ENCODE measurements at places on chromosomes 12 and 14. TPM values are rescaled to one million over a fixed set of nuclear protein-coding genes. Genes with fewer than 3 reads are reported as not detected.

- no peak for DNase-seq
These were observed 227.7 kb downstream of the BCAT1 start for GRCh38 chr12:24721191-24721590.

DNA sequence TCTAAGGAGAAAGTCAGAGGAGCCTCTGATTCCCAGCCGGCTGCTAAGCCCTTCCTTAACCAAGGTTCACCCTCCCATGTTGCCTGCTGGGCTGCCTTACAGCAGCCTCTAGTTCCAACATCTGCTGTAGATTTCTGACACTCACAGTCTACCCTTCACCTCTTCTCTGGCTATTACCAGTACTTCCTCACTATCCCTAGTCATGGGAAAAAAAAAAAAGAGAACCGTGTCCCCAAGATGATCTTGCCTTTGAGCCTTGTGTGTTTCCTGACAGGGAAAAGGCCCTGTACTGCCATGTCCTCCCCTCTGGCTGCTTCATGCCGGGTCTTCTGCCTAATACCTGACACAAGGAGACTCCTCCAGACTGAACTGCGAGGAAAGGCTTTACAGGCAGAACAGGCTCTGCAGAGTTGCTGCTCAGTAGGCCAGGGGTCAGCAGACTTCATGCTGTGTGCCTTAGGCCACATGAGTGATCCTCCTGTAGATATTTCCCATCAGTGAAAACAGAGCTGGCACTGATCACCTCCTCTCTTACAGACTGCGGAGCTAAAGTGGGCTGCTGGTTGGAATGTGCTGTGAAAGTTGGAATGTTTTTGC lies 46.8 kb downstream of the PRKCH start:
- peak; percentile 61 for DNase-seq

Gene STON2
- total RNA-seq: 47.4 TPM

Gene SIX6
- not detected for total RNA-seq

DNA sequence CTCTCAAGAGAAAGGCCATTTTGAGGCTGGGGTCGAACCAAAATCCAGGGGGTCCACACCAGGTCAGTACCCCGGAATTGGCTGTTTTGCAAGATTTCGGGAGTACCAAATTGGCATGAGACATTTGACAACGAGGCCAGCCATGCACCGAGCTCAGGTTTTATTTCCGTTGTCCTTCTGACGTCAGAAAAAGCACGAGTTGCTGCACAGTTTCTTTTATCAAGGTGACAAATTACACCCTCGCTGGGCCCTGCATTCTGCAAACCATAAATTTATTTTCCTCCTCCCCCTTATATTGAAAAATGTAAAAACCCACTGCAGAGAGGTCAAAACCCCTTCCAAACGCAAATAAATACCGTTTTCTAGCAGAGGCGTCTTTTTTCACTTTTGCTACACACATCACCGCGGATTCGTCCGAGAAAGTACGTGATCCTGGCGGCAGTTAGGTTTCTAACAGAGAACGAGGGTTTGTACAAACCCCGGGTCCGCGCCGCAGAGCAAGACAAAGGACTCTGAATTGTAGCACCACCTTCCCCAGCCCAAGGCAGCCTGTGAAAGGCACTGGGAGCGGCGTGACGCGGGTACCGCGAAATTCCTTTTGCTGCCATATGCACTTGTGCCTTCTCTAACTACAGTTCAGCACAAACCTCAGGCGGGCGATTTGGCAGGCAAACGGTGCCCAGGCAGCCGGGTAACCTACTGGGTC lies 1.8 kb downstream of the SLC38A1 start:
- peak; percentile 39 for DNase-seq

GRCh38 chr14:32469388-32470160 lies 140.5 kb downstream of the AKAP6 start:
- peak; percentile 72 for DNase-seq

Gene KCNK10
- not detected for total RNA-seq

DNA sequence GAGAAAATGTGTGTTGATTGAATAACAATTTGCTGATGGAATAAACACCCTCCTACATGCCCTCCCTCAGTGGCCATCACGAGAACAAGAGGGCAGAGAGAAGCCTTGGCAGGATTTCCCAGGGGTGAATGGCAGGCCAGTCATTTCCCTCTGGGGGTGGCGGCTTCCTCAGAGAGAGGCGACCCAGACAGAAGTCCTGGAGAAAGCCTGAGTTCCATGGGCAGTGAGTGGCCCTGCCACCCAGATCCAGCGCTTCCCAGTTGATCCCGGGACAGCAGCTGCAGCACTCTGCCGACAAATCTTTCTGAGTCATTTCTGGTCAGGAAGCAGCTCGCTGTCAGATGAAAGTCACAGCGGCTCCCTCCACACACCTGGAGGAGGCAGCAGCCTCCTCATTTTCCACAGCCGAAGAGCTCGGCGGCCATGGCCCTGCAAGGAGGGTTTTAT lies 123.0 kb downstream of the SCARB1 start:
- DNase-seq: peak; percentile 45

GRCh38 chr12:115103884-115104883 lies 420.2 kb upstream of the TBX3 start:
- no peak for DNase-seq

Gene GCH1
- total RNA-seq: 7.9 TPM

DNA sequence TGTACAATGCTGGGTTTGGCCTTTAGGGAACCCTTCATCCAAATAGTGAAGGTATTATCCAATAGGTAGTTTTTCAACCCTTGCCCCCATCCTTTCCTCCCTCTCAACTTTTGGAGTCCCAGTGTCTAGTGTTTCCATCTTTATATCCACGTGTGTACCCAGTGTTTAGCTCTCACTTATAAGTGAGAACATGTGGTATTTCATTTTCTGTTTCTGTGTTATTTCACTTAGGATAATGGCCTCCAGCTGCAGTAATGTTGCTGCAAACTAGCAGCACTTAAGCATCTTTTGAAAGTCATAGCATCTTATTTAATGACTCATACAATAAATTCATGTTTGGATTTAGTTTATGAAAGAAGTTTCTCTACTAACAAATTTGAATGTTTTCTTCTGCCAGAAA lies 442.5 kb downstream of the NELL2 start:
- DNase-seq: no peak

GRCh38 chr14:94903883-94904282 lies 134.0 kb upstream of the GSC start:
- no peak for DNase-seq

DNA sequence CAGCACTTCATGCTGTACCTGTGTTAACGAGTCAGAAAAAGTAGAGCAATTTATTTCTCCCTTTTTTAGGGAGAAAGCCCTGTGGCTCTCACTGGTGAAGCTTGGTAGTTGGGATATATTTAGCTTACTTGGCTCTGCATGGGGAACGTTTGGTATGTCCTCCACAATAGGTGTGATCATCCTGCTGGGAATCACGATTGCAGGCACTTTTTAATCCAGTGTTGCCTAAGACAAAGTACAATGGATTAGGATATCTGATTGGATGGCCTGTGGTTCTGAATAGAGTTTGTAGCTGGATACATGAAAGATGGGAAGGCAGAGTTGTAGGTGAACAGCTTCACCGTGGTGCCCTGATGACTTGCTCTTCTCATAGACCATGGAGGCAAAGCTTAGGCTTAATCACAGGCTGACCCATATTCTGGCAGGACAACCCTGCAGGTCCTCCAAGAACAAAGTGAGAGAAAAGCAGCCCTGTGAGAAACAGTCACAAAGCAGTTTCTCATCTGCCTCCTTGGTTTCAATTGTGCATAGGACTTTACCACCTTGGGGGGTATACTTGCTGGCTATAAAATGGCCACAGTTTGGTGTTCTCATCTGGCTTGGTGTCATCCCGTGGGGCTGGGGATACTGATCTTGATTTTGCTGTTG lies 7.5 kb downstream of the RESF1 start:
- no peak for DNase-seq

GRCh38 chr14:49849213-49849847 lies 3.3 kb downstream of the NEMF start:
- DNase-seq: no peak

- DNase-seq: no peak
These were observed 223.5 kb upstream of the CAND1 start for GRCh38 chr12:67045650-67046049.

GRCh38 chr14:68587931-68588330 lies 204.9 kb downstream of the ZFP36L1 start:
- DNase-seq: no peak

Gene SOAT2
- not detected for total RNA-seq

Gene ASCL1
- not detected for total RNA-seq

Gene C12orf54
- 0.53 TPM for total RNA-seq

- no peak for DNase-seq
These were observed 6.4 kb upstream of the SLC25A3 start for GRCh38 chr12:98587084-98587483.

- DNase-seq: peak; percentile 5
These were observed 316.2 kb downstream of the VRK1 start for GRCh38 chr14:97113339-97113738.

DNA sequence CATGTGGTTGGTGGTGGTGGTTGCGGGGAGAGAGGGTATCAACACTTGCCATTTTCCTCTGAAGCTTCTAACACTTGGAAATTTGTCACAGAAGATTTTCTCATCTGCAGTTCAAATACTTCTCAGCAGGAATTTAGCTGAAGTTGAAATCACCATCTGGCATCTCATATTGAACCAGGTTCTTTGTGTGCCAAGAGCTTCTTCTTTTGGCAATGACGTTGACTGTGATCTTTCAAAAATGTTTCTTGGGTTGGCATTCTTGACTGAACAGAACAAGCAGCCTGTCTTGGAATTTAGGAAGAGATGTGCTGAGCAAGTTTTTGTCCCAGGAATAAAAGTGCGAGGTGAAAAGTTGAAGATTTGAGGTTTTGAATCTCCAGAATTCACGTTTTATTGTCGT lies 8.7 kb upstream of the NIN start:
- no peak for DNase-seq

Gene CFL2
- 17.9 TPM for total RNA-seq

- no peak for DNase-seq
These were observed 871.3 kb downstream of the GALC start for GRCh38 chr14:87121716-87122115.

DNA sequence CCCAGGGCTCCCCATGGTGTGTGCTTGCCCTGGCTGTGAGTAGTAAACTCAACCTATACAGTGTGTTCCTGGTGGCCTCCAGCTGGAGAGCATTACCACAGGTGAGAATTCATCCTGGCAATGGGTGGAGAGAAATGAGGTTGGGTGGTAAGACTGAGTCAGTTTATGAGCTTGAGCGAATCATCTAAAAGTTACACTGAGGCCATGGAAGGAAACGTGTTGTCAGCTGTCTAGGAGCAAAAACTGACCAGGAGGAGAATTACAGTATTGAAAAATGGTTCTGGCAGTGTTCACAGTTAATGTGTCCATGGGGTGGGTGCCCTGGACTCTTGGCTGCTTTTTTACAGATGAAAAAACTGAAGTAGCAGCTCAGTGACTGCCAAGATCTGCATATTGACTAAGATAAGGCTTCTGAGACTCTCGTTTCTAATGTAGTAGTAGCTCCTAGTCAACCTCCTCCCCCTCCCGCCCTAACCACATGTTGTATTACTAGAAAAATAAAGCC lies 202.0 kb upstream of the AMIGO2 start:
- peak; percentile 78 for DNase-seq

Gene GLIPR1L2
- total RNA-seq: 0.26 TPM

DNA sequence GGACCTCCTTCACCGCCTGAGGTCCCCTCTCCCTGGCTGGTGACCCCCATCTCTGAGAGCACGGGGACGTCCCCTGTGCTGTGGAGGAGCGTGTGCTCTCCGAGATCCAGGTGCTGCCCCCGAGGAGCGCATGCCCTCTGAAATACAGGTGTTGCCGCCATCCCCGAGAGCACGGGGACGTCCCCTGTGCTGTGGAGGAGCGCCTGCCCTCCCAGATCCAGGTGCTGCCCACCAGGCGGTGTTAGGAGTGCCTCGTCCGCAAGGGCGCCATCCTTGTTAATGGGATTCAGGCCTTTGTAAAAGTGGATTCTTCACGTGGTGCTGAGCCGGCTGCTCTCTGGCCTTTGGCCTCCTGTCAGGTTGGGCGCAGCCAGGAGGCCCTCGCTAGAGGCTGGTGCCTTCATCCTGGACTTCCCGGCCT lies 10.1 kb downstream of the NOC4L start:
- no peak for DNase-seq

Gene ADAM21
- 0.13 TPM for total RNA-seq

Gene ACVRL1
- under 0.01 TPM for total RNA-seq

- DNase-seq: peak; percentile 79
These were observed 37.3 kb downstream of the VDR start for GRCh38 chr12:47867495-47867941.

DNA sequence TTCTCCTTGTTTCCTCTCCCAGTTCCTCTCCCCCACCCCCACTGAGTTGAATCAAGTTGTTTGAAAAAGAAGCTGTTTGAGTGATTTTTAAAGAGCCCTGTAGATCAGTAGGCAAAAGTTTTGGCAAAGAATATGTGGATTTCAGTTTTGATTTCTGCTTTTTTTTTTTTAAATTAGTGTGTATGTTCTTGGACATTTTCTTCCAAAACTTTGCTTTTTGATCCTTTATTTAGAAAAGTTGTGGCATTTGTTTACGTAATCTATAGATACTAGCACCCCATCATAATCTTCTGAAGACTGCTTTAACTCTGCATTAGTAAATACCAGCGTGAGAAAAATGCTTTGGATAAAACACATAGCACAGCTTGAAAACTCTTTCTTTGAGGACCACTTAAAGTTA lies 190.3 kb upstream of the SEL1L start:
- no peak for DNase-seq

GRCh38 chr12:92042791-92043531 lies 102.7 kb downstream of the BTG1 start:
- peak; percentile 97 for DNase-seq

DNA sequence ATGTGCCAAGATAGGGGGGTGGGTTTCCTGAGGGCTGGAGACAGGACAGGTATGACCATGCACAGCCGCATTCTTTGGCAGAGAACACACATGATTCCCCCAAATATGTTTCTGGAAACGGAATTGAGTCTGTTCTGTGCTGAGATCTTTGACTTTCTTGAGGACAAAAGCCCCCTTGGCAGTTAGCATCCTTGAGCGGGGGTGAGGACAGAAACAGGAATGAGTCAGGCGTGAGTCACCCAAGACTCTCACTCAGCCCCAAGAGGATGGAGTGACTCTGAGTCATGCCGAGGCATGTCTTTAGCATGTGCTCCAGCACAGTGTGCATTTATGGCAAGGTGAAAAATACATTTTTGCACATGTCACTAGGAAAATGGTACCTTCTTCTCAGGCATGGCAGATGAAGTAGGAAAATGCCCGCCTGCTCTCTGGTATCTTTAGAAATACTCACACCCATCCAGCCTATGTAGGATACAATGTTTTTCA lies 52.1 kb downstream of the DAD1 start:
- peak; percentile 99 for DNase-seq

Gene RNASE2
- total RNA-seq: not detected

DNA sequence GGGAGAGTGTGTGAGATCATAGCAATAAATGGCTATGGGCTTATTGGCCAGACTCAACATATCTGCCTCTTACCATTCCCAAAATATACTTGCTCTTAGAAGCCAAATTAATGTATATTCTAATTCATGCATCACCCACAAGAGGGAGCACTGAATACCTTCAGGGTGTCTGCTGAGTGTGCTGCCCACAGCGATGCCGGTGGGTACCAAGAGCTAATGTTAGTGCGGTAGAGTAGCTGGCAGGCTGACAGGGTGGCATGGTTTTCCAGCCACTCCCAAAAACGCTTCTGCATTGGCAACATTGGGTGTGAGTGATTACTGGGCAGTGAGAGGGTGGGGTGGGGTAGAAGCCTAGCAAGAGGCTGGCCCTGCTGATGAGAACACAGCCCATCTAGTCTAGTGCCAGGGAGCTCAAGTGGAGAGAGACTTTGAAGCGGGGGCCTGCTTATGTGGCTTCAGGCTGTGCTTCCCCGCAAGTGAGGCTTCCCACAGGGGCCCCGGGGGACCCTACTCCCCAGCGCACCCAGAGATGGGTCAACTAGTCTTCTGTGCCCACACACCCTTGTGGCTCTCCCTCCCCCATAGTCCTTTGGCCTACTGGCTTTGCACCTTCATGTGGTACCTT lies 9.2 kb upstream of the PLEKHD1 start:
- DNase-seq: peak; percentile 48

- peak; percentile 17 for DNase-seq
These were observed 45.8 kb downstream of the HSD17B6 start for GRCh38 chr12:56808954-56809353.

All from bronchial epithelial cell (primary cell).